Stimulated activated CD8-positive, alpha-beta memory T cell treated with anti-CD3 and anti-CD28 coated beads, Interleukin-7, amount 100 ng/mL, for 24 hours (primary cell): ENCODE measurements at places on chromosomes 16 and 17.

GRCh38 chr17:21302711-21303425 lies 18.4 kb downstream of the MAP2K3 start:
- no peak for DNase-seq

- DNase-seq: no peak
Measured at GRCh38 chr16:88640498-88641247, 2.3 kb downstream of the IL17C start.

DNA sequence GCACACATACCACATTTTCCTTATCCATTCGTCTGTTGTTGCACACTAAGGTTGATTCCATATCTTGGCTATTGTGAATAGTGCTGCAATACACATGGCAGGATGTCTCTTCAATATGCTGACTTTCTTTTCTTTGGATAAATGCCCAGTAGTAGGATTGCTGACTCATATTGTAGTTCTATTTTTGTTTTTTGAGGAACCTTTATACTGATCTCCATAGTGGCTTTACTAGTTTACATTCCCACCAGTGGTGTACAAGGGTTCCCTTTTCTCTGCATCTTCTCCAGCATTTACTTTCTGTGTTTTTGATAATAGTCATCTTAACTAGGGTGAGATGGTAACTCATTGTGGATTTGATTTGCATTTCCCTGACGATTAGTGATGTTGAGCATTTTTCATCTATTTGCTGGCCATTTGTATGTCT lies 118.1 kb downstream of the STXBP4 start:
- no peak for DNase-seq

DNA sequence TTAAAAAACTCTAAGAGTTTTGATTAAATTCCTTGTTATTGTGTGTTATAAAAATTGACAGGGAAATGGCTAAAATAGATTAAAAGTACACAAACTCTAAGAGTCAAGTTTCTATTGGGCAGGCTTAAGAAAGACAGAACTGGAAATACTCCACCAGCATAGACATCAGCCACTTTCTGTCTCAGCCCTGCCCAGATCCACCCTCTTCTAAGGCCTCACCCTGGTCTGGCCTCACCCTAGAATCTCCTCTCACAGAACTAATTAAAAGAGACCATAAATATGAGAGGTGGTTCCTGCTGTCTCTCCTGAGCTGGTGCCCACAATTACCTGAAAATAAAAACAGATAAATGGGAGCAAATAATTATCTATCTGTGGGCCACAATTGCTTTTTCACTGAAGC lies 1951.0 kb downstream of the TP53TG3F start:
- DNase-seq: no peak

GRCh38 chr16:85921026-85921425 lies 22.1 kb downstream of the IRF8 start:
- DNase-seq: no peak

DNA sequence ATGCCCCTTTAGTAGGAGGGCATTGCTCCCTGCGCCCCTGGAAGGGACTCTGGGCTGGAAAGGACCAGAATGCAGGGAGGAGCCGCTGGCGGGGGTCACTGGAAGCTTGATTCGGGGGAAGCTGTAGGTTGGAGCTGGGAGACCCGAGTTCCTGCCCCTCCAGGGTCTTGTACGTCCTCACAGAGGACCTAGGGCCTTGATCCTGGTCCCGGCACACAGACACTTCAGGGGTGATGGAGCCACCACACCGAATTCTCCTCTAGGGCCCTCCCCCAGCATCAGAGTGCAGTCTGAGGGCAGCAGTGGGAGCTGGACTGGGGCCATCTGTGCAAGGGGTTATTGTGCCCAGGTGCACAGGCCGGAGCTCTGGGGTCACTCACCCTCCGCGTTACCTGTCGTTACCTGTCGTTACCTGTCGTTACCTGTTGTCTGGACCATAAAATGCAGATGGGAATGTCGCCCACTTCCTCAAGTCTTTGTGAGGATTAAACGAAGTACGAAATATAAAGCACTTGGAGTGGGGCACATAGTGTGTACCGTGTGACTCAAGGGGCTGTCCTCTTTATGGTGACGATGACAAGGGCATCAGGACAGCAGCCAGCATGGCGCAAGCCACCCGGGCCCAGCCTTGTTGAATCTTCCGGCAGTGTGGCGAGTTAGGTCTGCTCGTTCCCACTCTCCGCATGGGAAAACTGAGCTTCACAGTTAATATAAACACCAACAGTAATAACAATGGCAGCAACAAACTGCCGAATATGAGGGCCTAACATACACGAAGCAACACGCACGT lies 48.6 kb downstream of the CMIP start:
- DNase-seq: no peak

- no peak for DNase-seq
Measured at GRCh38 chr17:62578757-62579487, 48.5 kb upstream of the MRC2 start.

GRCh38 chr17:43479948-43480347 lies 3.8 kb upstream of the DHX8 start:
- DNase-seq: no peak

DNA sequence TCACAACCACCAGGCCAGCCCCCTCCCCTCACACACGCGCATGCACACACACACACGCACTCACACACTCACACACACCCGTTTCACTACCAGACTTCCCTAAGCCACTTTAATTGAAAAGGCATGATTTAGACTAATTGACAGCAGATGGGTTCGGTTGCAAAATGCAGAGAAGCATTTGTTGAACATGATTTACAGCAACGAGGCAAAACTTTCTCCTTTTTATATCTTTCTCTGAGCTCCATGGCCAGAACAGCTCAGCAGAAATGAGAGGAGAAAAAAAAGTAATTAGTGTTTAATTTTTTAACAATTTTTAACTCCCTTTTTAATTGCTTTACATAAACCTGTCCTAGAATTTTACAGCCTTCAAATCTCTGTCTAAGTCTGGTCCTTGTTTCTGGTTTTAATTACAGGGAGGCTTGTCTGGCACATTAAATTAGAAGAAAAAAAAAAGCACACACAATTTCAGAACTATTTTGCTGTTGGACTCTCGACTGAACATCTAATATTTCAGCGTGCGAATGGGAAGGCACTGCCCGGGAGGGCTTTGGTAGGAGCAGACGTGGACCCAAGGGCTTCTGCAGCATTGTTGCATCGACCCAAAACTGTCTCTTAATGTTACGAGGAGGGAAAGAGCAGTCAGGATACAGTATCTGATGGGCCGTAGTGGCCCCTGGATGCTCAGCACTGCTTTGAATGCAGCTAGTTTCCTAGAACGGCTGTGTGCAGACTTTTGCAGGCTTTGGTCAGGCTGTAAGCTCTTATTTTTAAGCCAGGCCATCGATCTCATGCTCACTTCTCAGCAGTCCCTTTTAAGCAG lies 255.9 kb downstream of the SOX9 start:
- DNase-seq: no peak

- DNase-seq: no peak
Measured at GRCh38 chr17:62898239-62898864, 67.7 kb upstream of the TANC2 start.

DNA sequence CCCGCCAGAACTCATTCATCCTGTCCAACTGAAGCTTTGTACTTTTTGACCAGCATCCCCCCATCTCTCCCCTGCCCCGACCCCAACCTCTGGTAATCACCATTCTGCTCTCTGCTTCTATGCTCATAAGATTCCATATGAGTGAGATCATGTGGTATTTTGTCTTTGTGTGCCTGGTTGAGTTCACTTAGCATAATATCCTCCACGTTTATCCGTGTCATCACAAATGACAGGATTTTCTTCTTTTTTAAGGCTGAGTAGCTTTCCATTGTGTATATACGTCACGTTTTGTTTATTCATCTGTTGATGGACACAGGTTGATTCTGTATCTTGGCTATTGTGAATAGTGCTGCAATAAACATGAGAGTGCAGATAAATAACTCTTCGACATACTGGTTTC lies 278.9 kb downstream of the SNX29 start:
- DNase-seq: no peak

DNA sequence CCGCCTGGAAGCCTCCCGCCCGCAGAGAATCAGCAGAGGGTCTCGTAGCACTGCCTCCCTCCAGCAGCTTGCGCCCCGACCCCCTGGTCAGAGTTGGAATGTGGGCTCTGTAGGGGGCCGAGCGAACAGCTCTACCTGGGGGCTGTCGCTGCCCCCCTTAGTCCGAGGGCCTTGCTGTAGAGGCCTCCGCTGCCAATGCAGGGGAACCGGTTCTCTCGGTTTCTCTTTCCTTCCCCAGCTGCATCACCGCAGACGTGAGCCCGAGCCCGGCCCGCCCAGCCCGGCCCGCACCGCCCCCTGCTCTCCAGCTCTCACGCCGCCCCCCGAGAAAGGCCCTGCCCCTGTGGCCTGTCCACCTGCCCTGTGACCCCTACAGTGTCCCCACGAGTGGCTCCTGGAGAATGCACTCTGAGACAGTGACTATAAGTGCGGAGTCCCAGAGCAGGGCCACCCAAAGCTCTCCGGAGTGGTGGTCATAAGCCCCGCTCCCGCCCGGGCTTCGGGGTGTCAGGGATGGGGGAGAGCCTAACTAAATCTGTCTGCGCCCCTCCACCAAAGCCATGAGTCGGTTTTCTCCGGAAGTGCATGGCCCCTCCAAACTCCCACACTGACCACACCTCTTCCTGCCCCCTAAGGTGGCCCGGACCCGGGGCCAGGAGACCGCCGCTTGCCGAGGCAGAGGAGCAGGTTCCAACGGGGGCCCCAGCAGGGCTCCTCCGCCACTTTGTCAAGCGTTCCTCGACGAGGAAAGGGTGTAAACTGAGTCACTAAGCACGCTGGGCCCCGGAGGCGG lies 1.7 kb downstream of the ARHGAP27 start:
- DNase-seq: no peak

- DNase-seq: no peak
Measured at GRCh38 chr16:86050591-86051367, 151.8 kb downstream of the IRF8 start.

DNA sequence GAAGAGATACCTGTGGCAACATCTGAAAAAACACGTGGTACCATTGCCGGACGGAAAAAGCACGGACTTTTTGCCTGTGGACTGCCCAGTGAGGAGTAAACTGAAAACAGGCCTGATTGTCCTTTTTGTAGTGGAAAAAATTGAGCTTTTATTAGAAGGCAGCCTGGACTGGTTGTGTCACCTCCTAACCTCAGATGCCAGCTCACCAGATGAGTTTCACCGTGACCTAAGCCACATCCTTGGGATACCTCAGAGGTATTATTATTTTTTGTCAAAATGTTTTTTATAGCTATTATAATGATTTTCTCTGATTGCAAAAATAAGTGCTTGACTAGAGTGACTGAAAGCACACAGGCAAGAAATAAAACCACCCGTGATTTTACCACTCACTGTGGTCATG lies 34.9 kb downstream of the RNF213 start:
- no peak for DNase-seq

DNA sequence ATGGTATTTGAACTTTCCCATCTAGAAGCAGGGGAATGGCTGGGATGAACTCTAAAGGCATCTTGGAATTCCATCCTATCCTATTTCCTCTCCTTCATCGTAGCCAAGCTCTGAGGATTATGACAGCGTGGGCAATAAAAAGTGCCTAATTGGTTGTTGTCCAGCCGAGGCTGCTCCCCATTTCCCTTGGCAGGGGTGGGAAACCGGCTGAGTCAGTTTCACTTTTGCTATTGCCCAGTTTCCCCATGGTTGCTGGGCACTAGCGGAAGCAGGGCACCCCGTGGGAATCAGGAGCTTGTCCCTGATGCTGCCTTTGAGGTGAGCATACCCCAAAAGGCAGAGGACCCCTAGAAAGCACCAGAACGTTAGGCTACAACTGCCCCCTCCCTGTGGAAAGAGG lies 13.8 kb upstream of the SP2 start:
- no peak for DNase-seq

- no peak for DNase-seq
Measured at GRCh38 chr16:64702415-64702814, 419.4 kb downstream of the CDH11 start.

DNA sequence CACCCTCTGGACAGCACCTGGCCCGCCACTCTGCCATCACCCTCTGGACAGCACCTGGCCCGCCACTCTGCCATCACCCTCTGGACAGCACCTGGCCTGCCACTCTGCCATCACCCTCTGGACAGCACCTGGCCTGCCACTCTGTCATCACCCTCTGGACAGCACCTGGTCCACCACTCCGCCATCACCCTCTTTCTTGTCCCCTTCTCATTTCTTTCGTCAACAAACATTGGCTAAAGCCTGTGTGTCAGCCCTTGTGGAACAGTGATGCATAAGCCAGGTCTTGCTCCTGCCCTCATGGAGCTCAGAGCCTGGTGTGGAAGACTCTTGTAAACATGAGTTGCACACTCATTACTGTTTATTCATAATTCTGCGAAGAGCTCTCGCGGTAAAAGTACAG lies 31.2 kb downstream of the CDK5R1 start:
- no peak for DNase-seq

DNA sequence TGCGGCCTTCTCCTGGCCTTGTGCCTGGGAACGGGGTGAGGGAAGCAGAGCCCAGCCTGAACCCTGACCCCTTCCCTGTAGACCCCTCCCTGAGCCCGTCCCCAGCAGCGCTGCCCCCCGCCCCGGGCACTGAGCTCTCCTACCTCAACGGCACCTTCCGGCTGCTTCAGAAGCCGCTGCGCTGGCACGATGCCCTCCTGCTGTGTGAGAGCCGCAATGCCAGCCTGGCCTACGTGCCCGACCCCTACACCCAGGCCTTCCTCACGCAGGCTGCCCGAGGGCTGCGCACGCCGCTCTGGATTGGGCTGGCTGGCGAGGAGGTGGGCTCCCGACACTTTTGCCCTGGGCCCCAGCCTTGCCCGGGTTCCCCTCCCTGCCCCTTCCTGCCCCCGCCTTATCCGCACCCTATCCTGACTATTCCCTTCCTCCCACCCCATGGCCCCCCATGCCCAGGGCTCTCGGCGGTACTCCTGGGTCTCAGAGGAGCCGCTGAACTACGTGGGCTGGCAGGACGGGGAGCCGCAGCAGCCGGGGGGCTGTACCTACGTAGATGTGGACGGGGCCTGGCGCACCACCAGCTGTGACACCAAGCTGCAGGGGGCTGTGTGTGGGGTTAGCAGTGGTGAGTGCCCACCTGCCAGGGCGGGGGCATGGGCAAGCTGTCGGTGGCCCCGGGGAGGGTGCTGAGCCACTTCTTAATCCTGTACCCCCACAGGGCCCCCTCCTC lies 62.1 kb downstream of the MRC2 start:
- DNase-seq: no peak

DNA sequence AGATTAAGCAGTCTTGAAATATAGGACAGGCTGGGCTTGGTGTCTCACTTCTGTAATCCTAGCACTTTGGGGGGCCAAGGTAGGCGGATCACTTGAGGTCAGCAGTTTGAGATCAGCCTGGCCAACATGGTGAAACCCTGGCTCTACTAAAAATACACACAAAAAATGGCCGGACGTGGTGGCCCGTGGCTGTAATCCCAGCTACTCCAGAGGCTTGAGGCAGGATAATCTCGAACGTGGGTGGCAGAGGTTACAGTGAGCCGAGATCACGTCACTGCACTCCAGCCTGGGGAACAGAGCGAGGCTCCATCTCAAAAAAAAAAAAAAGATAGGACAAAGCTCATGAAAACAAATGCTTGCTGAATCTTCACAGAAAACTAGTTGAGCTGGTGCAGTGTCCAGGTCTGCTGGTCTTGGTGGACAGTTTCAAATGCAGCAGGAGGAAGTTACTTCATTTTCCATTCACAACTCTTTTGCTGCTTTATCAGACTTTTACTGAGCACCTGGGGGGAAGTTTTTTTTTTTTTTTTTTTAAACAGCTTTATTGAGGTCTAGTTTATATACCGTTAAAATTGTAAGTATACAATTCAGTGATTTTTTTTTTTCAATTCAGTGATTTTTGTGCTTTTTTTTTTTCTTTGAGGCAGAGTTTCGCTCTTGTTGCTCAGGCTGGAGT lies 45.2 kb downstream of the SNX29 start:
- no peak for DNase-seq
